KBM-7 (cell line): ENCODE measurements at places on chromosomes 1 and 21.

DNA sequence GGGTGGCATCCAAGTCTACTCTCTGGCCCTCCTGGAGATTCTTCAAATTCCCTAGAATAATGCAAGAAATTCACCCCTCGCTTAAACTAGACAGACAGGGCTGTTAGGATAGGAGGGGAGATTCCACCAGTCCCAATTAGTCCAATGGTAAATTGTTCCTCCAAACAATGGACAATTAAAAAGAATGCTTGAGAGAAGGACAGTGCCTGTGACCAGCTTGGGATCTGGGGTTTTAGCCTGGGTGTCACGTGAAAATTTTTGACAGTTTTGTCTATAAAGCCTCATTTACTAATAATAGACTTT, 177.7 kb upstream of the RAB4A start:
- no peak for DNase-seq

- DNase-seq: no peak
Measured at GRCh38 chr1:189605226-189605625, 872.4 kb downstream of the BRINP3 start.

DNA sequence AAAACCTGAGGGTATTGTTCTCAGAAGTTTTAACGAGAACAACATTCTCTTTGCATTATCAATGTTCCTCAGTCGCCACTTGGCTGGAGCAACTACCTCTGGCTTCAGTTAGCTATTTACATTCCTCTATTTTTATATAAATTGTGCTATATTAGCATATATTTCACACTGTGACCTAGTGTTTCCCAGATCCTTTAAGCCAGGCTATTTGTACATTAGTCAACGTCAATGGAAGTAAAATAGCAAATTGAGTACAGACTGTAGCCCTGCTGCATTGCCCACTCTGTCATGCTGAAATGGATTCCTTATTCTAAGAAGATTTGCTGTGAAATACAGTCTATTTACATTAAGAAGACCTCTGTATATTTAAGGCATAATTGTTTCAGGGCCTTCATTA, 213.8 kb downstream of the ROR1 start:
- no peak for DNase-seq

DNA sequence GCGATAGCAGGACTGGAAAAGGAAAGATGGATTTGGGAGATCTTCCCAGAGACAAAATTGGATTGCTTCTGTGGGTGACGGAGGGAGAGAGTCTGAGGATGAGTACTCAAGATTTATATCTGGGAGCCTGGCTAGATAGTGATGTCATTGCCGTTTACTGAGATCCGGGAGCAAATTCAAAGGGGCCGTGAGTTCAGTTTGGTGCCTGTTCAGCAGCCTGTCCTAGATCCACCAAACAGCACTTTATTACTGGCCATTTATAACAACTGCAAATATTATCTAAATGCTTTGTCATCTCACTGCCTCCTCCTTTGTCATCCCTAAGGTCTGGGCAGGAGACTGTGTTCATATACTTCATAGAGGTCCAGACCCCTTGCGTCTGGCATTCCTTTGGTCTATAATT, 29.2 kb downstream of the MAPKAPK2 start:
- DNase-seq: no peak

GRCh38 chr21:39036581-39036980, 146.7 kb downstream of the PSMG1 start:
- no peak for DNase-seq

DNA sequence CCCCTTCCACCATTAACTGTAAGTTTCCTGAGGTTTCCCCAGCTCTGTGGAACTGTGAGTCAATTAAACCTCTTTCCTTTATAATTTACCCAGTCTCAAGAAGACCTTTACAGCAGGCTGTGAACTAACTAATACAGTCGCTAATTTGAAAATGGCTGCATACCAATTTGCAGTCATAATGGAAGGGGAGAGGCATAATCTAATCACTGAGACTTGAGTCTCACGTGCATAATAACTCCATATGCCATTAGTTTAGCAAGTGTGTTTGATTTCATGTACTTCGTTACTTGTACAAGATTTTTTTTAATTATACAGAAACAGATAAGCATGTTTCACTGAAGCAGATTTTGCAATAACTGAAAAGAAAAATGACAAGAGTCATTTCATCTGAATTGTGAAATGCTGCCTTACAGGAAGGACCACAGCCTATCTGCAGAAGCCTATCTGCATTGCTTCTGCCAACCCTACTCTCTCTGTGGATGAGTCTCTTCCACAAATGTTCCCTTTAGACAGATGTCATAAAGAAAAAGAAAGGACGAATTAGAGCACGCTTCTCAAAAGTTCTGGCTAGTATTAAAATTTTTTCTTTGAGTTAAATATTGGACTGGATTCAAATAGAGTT, 99.1 kb downstream of the PTGER3 start:
- DNase-seq: no peak

GRCh38 chr1:1955621-1956094, 36.6 kb upstream of the TMEM52 start:
- no peak for DNase-seq

- no peak for DNase-seq
Measured at GRCh38 chr1:240126821-240127220, 35.1 kb downstream of the FMN2 start.

DNA sequence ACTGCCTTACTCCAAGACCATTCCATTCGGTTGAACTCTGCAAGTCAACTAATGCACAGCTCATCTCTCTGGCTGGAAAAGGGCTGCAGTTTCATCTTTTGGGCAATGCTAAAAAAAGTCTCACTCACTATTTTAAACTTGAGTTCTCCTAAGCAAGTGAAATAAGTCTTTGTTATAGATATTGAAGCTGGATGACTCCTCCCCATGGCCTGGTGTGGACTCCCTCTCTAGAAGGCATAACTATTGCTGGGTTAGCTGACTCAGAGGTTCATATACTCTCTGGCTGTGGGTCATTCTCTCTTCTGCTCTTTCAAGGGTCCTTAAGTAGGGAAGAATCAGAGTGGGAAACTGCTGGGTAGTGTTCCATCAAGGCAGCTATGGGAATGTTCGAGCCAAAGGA, 88.0 kb downstream of the XCL2 start:
- no peak for DNase-seq

- no peak for DNase-seq
Measured at GRCh38 chr1:1918901-1919303, at the start of gene TMEM52. Gene TMEM52 (minus strand): TSS chr1:1919279. CDS start chr1:1919265, 14 bp downstream.

- DNase-seq: no peak
Measured at GRCh38 chr1:9279172-9279840, 13.4 kb upstream of the SPSB1 start.

DNA sequence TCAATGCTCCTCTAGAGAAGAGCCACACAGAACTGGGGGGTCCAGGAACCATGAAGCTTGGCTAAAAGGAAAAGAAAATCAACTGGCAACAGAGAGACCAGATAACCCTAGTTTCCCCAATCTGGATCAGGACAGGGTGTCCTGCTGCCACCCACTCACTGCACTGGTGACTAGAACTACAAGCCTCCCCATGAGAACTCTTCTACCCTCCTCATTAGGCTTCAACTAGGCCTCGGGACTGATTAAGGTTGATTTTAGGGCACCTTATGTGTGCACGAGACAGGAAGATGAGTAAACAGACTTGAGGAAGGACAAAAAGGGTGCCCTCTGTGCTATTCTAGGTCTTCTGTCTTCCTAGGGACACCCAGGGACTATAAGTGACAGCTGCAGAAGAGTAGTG, 2.3 kb upstream of the SF3B4 start:
- DNase-seq: no peak

DNA sequence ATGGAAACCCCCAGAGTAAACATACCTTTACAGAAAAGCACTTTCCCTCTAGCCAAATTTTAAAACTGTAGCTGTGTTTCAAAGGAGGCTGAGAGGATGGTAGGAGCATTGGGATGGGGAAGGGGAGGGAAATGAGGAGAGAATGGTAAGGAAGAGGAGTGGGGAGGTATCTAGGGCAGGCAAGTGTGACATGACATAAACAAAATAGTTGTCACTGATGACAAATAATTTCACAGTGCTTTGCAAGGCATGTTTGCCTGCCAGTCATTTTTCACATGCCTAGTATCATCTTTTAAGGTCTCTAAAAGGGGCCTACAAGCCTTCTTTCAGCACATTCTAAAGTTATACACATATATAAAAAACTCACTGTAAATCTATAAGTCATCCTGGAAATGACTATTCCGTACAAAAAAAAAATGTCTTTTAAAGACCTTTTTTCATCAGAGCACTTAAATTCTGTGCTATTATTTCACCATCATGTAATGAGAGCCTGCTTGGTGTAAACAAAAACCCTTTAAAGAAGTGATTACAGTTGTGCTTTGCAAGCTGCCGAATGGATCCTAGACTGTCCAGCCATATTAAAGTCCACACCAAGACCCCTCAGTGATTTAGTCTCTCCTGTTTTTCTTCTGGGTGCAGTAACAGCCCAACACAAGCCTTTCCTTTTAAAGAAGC, 38.4 kb downstream of the HLX start:
- DNase-seq: no peak

DNA sequence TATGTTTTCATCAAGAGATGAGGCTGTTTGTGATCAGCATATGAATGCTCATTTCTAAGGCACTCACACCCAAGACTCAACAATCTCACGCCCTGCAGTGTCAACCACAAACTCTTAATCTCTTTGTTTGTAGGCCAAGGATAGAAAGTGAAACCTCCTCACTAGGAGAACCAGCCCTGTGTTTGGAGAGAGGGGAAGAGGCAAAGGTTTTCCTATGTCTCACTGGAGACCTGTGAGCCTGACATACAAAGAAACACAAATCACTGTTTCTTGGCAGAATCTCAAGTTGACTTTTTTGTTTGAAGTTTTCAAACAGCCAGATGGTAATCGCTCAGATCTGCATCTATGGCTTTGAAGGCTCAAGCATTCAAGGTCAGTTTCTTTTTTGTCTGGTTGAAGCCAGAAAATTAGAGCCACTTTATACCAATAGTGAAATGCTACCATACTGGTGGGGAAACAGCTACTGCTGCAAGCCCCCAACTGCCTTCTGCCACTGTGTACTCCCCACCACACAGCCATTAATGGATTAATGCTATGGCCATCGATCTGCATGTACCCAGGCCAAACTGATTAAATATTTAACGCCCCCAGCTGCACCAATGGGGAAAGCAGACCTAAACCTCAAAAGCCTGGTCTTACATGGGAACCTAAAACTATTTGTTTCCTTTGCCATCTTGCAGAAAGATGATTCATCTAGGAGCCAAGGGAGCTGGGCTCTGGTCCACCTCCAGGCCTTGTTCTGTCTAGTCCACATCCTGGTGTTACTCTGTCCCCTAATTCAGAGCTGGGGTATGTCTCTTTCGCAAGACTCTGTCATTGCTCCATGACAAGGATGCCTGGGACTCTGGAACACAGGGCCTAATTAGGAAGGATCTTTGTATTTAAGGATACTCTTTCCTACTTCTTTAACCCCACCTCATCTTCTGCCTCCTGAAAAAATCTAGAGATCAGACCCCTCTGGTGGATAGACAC, 16.3 kb downstream of the PDZK1 start:
- DNase-seq: peak; percentile 32

DNA sequence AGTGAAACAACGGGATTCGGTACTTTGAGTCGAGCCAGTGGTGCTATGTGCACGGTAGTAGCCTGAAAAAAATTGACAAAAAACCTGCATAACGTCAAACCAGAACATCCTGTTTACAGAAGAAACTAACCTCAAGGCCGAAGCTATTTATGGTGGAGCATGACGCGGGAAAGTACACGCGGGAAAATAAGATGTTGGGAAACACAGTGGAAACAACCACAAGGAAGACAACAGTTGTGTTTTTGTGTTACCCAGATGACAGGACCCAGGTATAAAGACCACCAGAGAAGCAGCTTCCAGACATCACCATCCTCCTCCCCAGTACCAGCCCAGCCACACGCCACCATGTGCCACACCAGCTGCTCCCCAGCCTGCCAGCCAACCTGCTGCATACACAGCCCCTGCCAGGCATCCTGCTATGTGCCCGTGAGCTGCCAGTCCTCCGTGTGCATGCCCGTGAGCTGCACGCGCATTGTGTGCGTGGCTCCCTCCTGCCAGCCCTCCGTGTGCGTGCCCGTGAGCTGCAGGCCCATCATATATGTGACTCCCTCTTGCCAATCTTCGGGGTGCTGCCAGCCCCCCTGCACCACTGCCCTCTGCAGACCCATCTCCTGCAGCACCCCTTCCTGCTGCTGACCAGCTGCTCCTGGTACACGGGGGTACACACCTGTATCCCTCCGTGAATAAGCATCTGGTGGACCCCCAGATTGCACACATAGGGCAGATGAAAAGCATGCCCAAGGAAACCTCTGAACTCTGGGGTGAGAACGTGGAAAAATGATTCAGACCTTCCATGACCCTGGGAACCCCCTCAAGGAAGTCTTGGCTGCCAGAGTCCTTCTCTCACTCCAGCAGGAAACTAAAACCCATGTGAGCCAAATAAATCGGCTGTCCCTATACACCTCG, at the start of gene KRTAP12-3:
Gene KRTAP12-3 (plus strand): TSS at position 298 of the 906 bp plus-strand sequence. CDS start 48 bp downstream, at position 346.
- no peak for DNase-seq

GRCh38 chr21:28916150-28916893, 76.4 kb downstream of the LTN1 start:
- DNase-seq: no peak

GRCh38 chr1:33366762-33367484, 46.0 kb upstream of the A3GALT2 start:
- DNase-seq: no peak

- DNase-seq: no peak
Measured at GRCh38 chr1:77012066-77012465, 144.8 kb downstream of the ST6GALNAC5 start.

GRCh38 chr1:227730630-227731151, 4.4 kb downstream of the JMJD4 start:
- no peak for DNase-seq

DNA sequence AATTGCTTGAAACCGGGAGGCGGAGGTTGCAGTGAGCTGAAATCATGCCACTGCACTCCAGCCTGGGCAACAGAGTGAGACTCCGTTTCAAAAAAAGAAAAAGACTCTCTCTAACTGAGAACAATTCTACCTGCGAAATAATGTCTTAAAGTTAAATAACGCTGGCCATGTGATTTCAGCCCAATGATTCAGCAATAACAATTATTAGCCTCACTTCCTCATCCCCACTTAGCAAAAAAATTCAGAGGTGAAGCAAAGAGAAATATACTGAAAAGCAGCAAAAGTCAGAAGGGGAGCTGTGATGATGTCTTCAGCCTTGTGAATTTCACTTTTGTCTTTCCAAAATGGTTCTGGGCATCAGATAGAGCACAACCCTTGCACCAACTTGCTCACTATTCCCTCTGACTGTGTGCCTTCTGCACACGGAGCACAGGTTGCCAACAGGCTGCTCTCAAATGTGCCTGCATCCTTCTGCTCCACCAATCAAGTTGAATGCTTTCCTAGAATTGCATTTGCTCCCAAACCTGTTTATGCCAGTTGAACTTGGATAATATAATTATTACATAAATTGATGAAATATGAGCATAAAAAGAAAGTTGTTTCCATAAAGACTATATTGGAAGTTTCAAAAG, 79.8 kb upstream of the IPO9 start:
- DNase-seq: no peak

GRCh38 chr1:191901651-191902050, 256.6 kb upstream of the RGS18 start:
- DNase-seq: no peak

- no peak for DNase-seq
Measured at GRCh38 chr1:178388418-178389145, 108.2 kb downstream of the CLEC20A start.

DNA sequence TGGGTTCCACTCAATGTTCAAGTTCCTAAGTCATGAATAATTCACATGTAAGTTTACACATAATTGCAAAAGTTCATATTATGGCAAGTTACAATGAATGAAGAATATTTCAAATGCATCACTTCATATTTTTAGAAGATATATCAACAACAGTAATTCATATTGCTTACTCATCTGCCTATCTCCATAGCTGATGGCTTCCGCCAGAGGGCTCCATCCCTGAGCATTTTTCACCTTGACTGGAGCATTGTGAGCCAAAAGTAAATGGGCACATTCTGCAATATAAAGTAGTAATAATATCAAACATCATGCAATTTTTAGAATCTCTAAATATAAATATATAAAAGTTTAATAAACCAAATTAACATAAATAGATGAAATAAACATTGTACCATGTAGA, 29.8 kb downstream of the ANKRD13C start:
- no peak for DNase-seq
